Activated CD4-positive, CD25-positive, alpha-beta regulatory T cell treated with anti-CD3 and anti-CD28 coated beads, Interleukin-2, amount 50 U/mL, for 72 hours (primary cell): ENCODE measurements at places on chromosomes 1 and 21.
A peak's percentile ranks its signal among the peaks of the same experiment; 100 is the strongest.

DNA sequence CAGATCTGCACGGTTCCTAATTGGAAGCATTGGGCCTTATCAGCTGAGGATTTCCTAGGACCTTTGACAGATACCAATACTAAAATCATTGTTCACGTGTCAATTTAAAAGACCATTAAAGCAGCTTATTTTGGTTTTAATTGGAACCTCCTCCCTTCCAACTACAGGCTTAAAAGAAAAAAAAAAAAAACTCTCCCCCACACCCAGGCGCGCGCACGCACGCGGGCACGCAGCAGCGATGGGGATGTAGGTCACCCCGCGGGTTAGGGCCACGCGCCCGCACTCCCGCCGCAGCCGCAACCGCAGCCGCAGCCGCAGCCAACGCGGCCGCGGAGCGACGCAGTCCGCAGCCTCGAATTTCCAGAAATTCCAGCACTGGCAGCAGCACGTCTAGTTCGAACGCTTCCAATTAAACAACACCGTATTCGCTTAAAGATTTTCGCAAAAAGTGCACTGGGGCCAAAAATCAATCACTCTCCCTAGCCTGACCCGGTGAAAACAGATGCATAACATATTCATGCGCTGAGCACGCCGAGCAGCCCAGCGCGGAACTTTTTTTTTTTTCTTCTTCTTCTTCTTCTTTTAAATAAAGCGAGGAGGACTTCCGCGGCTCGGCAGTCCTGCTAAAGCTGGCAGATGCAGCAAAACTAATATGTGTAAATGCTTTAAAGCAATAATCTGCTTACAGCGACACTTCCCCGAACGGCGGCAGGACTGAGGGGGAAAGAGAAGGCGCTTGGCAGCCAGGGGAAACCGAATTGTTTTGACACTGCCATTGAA, 13.3 kb upstream of the BARHL2 start:
- no peak for DNase-seq

GRCh38 chr1:24992761-24993211, 62.7 kb upstream of the RUNX3 start:
- DNase-seq = no peak

GRCh38 chr1:31346785-31347184, 26.1 kb downstream of the FABP3 start:
- no peak for DNase-seq

GRCh38 chr1:196608390-196609369, at the start of gene KCNT2:
KCNT2 (minus strand) TSS chr1:196608440; CDS start chr1:196608309, 131 bp downstream.
- no peak for DNase-seq

DNA sequence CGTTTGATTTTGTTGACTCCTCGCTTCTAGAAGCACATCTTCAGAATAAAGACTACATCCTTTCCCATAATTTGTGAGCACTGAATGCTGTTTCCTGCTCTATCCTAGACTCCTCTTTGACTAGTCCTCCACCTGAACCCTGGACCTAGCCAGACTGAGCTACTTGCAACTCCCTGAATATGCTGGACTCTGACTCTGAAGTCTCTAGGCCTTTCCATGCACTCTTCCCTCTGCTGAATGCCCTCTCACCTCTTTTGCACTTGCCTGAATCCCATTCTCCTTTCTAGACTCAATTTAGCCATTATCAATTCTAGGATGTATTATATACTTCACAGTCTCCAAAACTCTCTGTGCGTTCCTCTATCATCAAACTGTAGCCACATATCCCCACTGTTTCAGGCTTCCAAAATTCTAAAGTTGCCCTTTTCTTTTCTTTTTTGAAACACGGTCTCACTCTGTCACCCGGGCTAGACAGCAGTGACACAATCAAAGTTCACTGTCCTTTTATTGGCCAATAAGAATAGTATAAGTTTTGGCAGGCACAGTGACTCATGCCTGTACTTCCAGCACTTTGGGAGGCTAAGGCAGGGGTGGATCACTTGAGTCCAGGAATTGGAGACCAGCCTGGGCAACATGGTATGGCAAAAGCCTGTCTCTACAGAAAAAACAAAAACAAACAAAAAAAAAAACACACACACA, 127.0 kb downstream of the LTN1 start:
- DNase-seq = no peak

DNA sequence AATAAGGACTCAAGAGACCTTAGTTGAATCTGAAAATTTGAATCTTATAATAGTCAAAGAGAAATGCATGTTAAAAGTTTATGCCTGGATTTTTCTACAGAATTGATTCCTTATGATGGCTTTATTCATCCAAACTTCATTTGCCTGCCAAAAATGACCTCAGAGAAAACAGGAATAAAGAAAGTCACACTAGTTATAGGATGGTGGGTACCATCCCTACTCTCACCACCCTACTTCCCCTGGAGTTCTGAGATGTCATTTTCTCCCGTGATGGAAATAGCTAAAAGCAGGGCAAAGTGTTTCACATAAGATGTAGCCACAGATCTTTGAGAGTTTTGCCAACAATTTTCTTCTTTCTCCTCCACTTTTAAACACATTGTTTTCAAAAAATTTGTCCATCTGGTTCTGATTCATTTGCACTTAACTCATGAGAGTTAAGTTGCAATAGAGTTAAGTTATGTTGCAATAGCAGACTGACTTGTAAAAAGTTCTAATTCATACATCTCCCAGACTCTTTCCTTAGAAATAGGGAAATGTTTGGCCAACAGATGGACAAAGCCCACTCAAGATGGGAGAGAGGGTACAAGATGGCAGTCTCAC, 384.6 kb downstream of the PLPP3 start:
- DNase-seq = no peak

GRCh38 chr1:50774759-50775351, 185.2 kb downstream of the FAF1 start:
- DNase-seq = no peak

GRCh38 chr1:84166797-84167196, 22.7 kb downstream of the PRKACB start:
- no peak for DNase-seq

DNA sequence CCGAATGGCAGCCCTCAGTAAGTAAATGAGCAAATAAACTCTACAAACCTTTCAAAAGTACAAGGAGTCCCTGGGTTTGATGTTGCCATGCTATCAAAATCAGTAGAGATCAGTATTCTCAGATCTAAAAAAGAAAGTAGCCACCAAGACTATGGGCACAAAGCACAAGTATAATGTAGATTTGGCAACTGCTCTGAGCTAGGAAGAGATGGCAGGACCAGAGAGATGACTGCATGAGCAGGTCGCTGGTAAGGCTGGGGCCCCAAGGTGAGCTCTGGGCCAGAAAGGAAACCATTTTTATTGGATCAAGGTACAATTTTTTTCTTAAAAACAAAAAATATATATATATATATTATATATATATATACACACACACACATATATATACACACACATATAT, 3.1 kb upstream of the ADORA3 start:
- no peak for DNase-seq

GRCh38 chr1:110130113-110130591, 17.9 kb downstream of the UBL4B start:
- no peak for DNase-seq

- no peak for DNase-seq
Measured at GRCh38 chr21:36245649-36246048, 74.3 kb upstream of the MORC3 start.

- no peak for DNase-seq
Measured at GRCh38 chr1:7113822-7114221, 328.6 kb downstream of the CAMTA1 start.

DNA sequence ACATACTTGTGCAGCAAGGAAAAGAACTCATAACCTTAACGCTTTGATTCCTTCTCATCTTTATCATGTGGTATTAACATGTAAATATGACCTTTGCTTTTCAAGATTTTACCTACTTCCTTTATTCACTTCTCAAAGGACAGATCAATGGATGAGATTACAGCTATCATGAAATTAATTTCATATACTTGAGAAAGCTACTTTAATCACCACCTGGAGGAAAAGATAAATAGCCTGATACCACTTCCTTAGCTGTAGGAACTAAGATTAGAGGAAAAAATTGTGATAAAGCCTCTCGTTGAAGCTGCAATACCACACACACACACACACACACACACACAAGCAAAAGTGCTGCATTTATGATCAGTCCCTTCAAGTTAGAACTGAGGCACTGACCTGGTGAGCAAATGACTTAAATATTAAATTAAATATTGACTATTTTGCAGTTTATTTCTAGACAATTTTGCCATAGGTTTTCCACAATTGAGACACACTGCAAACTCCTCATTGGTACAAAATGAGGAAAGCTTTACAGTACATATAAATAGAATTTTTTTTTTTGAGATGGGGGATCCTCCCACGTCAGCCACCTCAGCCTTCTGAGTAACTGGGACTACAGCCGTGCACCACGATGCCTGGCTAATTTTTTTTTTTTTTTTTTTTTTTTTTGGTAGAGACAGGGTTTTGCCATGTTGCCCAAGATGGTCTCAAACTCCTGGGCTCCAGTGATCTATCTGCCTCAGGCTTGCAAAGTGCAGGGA, 27.2 kb upstream of the DMRTB1 start:
- DNase-seq = no peak

GRCh38 chr1:175225805-175226129, 33.2 kb upstream of the KIAA0040 start:
- DNase-seq = no peak

- DNase-seq = no peak
Measured at GRCh38 chr1:14539953-14540563, 58.4 kb upstream of the KAZN start.

DNA sequence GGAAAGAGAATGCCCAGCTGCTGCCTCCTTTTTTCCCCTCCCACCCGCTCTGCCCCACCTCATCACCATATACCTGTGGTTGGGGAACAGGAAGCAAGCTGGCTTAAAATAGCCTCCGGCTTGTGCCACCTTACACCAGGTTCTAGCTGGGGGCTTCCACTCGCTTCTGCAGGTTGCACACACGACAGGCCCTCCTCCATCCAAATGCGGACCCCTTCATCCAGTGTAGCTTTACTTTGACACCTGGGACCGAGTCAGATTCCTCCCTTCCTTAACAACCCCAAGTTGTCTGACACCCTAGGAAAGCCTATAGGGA, 14.6 kb downstream of the BLACAT1 start:
- DNase-seq = no peak

DNA sequence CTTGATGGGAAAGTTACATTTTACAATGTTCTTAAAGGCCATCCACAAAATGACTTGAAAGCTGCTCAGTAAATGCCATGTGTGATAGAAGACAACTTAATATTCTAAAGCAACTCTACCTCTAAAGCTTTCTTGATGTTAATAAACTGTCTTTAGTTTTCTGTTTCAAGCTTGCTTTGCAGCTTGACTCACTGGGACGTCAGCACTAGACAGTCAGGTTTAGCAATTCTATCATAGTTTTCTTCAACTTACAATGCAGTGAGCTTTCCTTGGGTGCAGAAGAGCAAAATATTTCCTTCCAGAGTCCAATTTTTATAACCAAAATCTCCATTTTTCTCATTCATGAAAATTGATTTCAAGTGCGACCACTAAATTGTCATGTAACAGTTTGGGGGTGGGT, 273.1 kb downstream of the NTNG1 start:
- no peak for DNase-seq

- DNase-seq = no peak
Measured at GRCh38 chr1:185526344-185527307, 207.6 kb upstream of the HMCN1 start.

DNA sequence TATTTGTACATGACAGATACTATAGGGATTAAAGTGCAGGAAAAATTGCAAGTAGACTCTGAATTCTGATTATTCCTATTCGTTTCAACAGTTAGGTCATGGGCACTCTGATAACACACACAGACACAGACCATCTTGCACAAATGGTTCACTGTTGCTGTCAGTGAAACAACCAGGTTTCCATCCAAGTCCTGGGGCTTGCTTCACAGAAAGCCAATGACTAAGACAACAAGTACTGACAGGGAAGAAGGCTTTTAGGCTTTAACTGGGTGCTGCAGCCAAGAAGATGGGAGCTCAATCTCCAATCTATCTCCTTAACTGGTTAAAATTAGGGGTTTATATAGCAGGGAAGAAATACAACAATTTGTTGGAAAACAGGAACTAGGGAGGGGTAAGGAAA, 57.6 kb downstream of the RIMS3 start:
- no peak for DNase-seq

DNA sequence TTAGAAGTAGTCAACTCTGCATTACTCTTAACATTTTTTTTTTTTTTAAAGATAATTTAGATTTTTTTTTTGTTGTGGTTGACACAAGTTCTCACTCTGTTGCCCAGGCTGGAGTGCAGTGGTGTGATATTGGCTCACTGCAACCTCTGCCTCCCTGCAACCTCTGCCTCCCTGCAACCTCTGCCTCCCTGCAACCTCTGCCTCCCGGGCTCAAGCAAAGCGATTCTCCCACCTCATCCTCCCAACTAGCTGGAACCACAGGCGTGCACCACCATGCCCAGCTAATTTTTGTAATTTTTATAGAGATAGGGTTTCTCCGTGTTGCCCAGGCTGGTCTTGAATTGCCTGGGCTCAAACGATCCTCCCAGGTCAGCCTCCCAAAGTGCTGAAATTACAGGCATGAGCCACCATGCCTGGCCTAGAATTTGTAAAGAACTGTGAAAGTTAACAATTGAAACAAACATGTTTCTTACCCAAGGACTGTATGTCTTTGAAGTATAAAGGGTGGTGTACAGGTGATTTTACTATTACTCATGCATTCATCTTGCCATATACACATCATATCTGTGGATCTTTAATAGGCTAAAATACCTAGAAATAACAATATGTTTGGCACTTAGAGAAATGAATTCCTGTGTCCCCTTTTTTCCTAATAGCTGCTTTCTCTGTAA, 114.7 kb downstream of the ATP5PO start:
- no peak for DNase-seq

DNA sequence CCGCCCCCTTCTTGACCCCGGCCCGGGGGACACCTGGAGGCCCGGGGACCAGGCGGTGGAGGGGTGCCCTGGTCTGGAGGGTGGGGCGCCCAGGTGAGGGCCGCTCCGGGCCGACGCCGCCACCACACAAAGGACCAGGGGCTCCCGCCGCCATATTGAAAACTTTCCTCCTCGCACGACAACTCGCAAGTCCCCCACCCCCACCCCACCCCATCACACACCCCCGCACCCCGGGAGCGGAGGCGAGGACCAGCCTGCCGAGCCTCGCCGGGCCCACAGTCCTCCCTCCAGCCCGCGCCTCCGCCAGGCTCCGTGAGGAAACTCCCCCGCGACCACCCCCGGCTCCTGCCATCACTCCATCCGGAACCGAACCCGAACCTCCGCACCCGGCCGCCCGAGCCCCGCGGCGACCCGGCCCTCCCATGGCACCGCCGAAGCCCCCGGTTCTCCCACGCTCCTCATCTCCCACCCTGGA, 733 bp downstream of the KDM5B start:
- DNase-seq = peak; percentile 47

GRCh38 chr1:226044514-226045101, 17.9 kb upstream of the H3-3A start:
- DNase-seq = no peak

- no peak for DNase-seq
Measured at GRCh38 chr1:47557066-47557465, 119.2 kb downstream of the FOXD2 start.

GRCh38 chr21:38440746-38441145, 57.5 kb downstream of the ERG start:
- DNase-seq = no peak

DNA sequence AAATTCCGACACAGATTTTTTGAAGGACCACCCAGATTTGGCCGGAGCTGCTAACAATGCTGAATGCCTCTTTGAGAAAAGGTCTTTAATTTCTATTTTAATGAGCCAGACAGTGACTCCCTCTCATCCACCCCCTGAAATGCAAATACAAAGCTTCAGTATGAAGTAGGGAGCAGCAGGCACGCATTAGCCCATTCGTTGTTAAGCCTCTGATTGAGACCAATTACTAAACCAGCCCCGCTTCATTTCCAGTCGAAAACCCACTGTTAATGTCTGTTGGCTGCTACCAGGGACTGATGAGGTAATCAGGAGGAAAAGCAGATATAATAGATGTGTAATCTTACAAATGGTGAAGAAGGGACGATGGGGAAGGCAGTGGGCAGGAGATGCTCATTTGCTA, 4.8 kb upstream of the C8A start:
- DNase-seq = no peak
